ENCODE measurements at places on chromosomes 4 and X. TPM values are rescaled to one million over a fixed set of nuclear protein-coding genes. Genes with fewer than 3 reads are reported as not detected.

Gene TNIP3
- not detected for total RNA-seq

Gene SMPX
- not detected for total RNA-seq

Gene MAOA
- total RNA-seq = 38.6 TPM

Gene TBC1D8B
- total RNA-seq = 7.3 TPM

Gene NALF2
- total RNA-seq = 0.33 TPM

Gene RGN
- total RNA-seq = 3.8 TPM

DNA sequence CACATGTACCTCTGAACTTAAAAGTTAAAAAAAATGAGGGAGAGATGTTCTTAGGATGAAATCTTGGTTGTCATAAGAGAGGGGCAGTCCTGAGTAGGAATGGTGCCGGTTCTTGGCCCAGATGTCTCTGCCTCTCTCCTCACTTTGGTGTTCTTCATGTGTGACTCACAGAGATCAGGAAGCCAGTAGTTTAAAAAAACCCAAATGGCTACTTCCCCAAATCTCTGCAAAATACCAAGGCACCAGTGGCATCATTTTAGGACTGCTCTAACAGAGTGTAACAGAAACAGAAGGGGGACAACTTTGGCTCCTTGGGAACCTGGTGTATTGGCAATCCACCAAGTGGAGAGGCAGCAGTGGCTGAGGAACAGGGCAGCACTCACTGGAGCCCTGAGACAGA, 116.8 kb downstream of the SCD5 start:
- no peak for DNase-seq

DNA sequence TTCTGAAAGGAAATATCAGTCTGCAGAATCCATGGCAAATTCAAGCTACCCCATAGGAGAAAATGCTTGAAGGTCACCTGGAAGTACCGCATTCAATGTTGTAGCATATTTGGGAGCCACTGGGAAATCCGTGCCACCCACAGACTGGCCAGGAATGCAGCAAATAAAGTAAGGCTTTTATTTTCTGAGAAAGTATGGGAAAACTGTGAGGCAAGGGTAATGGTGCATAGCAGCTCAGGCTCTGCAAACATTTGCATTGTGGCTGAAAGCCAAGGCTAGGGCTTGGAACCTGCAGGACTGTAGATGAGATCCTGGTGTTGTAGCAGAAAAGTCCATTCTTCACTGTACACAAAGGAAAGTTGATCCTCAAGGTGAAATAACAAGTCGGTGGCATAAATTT, 450.9 kb upstream of the NR3C2 start:
- DNase-seq = no peak

GRCh38 chr4:68272860-68273259, 27.4 kb upstream of the TMPRSS11B start:
- DNase-seq = no peak

DNA sequence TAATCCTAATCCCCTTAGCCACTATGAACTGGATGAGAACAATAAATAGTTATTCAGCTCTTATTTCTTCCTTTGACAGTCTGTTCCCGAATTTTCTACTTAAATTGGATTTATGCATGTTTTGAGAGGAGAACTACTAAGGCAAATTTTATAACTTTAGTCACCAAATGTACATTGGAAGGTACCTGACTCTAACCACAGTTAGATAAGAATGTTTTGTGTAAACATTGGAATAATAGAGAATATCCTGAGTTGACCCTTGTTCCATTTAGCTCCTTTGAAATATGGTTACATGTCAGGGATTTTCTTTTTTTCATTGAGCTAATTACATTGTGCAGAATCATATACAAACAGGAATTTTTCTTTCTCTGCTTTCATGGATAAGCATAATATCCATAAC, 202.6 kb downstream of the TLL1 start:
- no peak for DNase-seq

DNA sequence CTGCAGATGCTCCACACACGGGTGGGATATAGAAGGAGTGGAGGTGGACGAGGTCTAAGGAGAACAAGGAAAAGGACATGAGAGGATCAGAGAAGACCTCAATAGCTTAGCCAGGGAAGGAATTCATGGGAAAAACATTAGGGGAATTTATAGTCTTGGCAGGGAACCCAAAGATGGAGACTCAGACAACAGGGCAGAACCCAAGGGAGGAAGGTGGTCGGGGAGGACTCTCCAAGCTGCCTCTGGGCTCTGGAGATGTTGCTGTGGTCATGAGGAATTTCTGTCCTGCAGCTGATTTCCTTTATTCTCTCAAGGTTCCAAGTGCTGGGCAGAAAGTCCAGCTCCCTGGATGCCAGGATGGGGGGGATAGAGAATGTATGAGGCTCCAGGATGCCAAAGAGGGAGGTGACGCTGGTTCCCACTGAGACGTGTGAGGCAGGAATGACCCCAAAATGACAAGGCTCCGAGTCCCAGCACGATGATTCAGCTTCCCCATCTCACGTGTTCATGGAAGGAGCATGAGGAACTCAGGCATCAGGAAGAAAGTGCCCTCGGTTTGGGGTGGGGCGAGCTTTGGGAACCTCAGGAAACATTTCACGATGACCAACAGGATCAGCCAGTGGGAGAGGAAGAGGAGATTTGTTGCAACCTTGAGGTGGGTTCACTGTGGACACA, 57.0 kb upstream of the PPP2R3B start:
- DNase-seq = no peak

DNA sequence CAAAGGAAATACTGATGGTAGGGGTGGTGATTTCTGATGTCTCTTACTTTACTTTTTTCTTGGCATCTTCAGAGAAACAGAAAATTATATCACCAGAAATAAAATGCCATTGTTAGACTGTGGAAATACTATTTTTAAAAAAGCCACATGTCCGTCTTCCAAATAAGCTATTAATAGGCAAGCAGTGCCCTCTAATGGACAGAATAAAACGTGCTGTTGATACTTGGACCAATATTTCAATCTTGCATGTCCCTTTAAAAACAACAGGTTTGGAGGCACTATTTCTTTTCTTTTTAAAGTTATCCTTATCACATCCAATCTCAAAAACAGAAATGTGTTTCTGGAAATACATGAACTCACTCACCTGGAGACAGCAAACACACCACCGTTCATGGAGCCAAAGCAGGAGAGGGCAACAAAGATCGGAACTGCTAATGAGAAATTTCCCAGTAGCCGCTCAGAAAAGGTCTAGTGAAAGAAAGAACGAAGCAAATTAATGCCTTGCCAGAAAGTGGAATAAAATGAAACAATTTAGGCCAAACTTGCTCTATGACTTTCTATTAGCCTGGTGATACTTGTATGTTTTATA, 59.2 kb downstream of the SLC7A11 start:
- peak; percentile 45 for DNase-seq

DNA sequence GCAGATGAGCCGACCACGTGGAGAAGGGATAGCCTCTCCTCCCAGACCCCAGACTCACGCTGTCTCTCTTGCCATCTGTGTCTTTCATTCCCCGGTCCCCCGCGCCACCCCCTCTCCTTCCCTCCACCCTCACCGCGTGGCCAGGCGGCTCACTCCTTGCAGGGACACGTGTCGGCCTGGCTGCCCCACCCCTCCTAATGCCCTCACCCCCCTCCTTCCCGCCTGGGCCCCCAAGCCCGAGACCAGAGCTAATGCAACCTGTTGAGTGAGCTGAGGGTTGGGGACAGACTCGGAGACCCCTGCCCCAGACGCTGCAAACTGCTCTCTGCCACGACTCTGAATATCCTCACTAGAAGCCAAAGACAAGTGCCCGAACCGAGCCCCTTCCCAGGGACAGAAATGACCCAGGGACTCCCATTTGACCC, 1.8 kb downstream of the SLC38A5 start:
- no peak for DNase-seq

- DNase-seq = no peak
Measured at GRCh38 chr4:48342606-48342880, 1.2 kb downstream of the SLAIN2 start.

DNA sequence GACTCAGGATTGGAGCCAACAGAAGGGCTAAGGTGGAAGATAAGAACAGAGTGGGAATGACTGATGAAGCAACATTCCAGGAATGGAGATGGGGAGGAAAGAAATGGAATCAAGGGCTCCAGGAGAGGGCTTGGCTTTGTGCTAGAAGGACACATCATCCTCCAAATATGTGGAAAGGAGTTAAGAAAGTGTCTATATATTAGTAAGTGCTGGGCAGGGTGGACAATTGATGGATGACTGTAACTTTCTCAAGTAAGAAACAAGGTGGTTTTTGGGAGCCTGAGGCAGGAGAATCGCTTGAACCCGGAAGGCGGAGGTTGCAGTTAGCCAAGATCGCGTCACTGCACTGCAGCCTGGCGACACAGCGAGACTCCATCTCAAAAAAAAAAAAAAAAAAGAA, 71.6 kb upstream of the NFKB1 start:
- peak; percentile 95 for DNase-seq

- DNase-seq = peak; percentile 55
Measured at GRCh38 chrX:55342533-55343501, 78.1 kb upstream of the PAGE3 start.

- DNase-seq = no peak
Measured at GRCh38 chrX:148885203-148885602, 384.8 kb downstream of the AFF2 start.

- DNase-seq = no peak
Measured at GRCh38 chr4:36348403-36348938, 67.1 kb downstream of the DTHD1 start.

DNA sequence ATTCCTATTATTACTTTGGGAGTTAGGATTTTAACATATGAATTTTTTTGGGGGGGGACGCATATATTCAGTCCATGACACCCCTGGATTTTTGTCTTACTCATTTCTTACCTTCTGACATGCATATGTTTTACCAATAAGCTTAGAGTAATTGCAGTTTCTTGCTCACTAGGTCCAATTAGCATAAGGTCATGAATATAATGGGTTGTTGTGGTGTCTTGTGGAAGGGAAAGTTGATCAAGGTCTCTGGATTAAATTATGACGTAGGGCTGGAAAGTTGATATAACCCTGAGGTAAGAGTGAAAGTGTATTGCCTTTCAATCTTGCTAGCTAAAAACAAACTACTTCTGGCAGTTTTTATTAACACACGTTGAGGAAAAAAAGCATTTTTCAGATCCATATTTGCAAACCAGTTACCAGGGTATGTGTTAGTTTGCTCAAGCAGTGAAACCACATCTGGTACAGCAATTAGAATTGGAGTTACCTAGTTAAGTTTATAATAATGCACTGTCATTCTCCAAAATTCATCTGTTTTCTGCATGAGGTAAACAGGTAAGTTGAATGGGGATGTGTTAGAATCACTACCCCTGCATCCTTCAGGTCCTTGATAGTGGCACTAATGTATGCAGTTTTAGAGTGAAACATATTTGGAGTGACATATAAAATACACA, 32.0 kb downstream of the STIM2 start:
- no peak for DNase-seq

- DNase-seq = no peak
Measured at GRCh38 chrX:110794601-110795000, 1.0 kb downstream of the CHRDL1 start.

- DNase-seq = no peak
Measured at GRCh38 chr4:112881842-112882241, 167.6 kb upstream of the ANK2 start.

- DNase-seq = no peak
Measured at GRCh38 chr4:23333556-23333945, 556.3 kb downstream of the PPARGC1A start.

GRCh38 chr4:163473576-163473975, at the start of gene TKTL2:
Gene TKTL2 (minus strand): TSS chr4:163473754. CDS start chr4:163473734, 20 bp downstream.
- DNase-seq = no peak

GRCh38 chr4:147847751-147848590, 116.1 kb downstream of the ARHGAP10 start:
- no peak for DNase-seq

DNA sequence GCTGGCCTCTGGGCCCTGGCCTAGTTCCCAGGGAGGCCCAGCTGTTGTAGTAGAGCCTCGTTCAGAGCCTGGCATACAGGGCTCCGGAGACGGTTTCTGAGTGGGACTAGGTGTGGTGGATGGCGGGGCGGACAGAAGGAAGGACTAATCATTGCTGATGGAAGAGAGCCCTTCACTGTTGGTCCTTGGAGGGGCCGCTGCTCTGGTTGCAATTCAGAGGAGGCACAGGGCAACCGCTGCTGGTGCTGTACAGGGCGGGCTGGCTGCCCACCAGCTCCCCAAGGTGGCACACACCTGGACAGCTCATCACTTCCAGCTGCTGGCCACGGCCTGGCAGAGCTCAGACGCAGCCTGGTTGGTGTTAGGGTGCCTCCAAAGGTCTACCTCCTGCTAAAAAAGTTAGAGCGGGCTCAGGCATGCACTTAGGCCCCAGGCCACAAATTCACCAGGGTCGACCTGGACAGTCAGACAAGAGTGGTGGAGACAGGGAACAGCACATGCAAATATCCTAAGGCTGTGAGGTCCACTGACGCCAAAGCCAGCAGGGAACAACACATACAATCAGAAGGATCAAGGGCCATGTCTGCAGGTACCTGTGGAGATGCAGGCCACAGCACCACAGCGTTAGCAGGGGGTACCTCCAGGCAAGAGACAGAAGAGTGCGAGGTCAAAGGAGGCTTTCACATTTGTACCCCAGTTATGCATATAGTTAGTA, 7.5 kb upstream of the RNF4 start:
- no peak for DNase-seq

GRCh38 chr4:184873054-184873453, 47.3 kb upstream of the ACSL1 start:
- DNase-seq = no peak

DNA sequence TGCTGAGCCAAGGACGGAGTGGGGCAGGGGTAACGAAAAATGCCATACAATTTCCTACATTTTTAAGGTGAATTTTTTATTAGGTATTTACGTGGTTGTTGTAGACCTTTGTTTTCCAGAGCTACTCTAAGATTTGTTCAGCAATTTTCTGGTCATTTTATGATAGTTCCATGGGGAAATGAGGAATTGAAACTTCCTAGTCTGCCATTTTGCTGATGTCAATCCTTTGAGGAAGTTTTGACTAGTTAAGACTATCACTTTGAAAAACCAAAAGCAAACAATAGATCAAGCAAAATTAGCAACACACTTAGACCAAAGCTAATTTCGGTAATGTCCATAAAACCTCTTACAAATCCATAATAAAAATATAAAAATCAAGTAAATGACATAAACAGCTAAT, 7.0 kb upstream of the TLR3 start:
- DNase-seq = no peak
